RWPE1 (cell line): ENCODE measurements at places on chromosomes 4 and X.

GRCh38 chr4:139603576-139604410 lies 47.8 kb upstream of the SETD7 start:
- DNase-seq, result peak; percentile 44

DNA sequence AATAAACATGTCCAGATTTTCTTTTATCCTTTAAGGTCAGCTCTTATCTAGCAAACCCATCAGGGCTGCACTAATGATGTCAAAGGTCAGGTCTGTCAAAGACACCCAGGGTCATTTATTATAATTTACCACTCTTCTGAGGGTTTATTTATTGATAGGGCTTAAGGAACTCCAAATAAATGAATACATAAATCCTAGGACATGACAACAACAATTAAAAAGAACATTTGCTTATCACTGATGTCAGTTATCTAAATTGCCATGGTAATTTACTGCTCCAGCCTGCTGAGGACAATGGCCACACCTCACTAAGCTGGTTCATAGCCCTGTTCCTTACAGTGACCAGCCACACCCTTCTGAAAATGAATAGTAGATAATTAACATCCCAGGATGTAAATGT lies 317.1 kb downstream of the UNC5C start:
- DNase-seq, result no peak

GRCh38 chrX:40065296-40066046 lies 32.3 kb downstream of the BCOR start:
- DNase-seq, result no peak

DNA sequence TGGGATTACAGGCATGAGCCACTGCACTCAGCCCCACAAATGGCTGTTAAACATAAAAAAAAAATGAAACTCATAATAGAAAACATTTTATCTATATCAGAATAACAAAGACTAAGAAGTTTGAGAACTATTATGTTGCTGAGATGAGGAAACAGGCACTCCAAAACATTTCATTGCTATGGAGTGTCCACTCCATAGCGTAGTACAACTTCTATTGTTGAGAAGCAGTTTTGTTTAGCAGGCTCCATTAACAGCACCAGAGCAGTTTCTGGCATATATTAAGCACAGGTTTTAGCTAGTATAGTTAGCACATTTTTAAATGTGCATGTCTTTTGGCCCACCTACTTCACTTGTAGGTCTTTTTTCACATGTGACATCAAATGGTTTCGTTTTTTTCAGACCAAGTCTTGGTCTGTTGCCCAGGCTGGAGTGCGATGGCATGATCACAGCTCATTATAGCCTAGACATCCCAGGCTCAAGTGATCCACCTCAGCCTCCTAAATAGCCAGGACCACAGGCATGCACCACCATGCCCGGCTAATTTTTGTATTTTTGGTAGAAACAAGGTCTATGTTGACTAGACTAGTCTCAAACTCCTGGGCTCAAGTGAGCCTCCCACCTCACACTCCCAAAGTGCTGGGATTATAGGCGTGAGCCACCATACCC lies 5.8 kb downstream of the HMGB2 start:
- DNase-seq, result no peak

- no peak for DNase-seq
Observed at GRCh38 chrX:81255876-81256275, 54.0 kb downstream of the SH3BGRL start.
